Esophagus squamous epithelium (tissue), 5 donors: ENCODE measurements at places on chromosomes 6 and 20. TPM values are rescaled to one million over a fixed set of nuclear protein-coding genes. Genes with fewer than 3 reads are reported as not detected.

The ADAM33 gene
- total RNA-seq: 9.4 TPM

DNA sequence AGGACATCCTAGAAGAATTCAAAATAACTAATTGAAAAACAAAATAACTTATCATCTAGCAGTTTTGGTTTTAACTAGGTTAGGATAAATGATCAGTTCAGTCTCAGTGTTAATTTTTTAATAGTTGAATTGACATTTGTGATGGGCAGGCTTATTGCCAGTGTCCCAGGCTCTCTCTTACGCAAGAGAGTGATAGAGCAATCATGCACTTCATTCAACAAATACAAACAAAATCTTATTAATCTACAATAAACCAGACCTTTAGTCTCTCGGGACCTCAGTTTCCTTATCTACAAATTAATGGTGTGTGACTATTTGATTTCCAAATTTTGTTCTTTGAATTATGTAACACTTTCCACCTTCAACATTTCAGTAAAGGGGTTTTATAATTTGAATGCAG lies 385.9 kb upstream of the JAG1 start:
- DNase-seq: no peak

GRCh38 chr20:49583669-49584417 lies 15.9 kb upstream of the PTGIS start:
- no peak for DNase-seq

GRCh38 chr20:1854246-1854645 lies 41.0 kb upstream of the SIRPA start:
- DNase-seq: no peak

DNA sequence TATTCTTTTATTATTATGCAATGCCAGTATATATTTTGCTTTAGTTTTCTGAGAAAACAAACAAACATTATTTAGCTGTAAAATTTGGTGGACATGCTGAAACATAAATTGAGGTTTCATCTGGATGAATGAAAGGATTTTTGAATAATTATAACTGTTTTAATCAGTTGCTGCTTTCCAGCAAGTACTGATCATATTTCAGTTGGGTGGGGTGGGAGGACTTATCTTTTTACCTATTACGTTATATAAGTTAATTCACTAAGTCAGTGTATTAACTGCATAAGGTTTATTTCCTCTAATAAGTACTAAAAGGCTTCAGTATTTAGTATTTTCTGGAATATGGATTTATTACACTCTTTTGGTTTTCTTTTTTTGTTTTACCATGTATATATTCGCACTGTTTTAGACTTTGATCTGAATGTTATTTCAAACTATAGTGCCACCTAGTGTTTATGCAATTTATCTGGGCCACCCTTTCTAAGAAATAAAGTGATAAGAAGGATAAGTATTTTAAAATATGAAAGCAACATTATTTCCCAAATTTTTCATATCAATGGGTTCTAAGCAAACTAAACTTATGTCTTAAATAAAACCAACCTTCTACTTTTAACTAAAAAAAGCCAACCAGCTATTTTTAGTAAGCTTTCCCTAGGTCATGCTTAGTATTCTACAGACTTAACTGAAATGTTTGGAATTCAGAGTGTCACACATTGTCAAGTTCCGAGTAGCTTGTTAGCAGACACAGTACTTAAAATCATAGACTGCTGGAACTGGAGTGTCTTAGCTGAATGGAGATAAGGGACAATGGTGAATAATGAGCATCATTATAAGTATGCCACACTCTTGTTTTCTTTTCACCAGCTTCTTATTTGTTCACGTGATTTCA lies 105.4 kb upstream of the MCHR2 start:
- no peak for DNase-seq

DNA sequence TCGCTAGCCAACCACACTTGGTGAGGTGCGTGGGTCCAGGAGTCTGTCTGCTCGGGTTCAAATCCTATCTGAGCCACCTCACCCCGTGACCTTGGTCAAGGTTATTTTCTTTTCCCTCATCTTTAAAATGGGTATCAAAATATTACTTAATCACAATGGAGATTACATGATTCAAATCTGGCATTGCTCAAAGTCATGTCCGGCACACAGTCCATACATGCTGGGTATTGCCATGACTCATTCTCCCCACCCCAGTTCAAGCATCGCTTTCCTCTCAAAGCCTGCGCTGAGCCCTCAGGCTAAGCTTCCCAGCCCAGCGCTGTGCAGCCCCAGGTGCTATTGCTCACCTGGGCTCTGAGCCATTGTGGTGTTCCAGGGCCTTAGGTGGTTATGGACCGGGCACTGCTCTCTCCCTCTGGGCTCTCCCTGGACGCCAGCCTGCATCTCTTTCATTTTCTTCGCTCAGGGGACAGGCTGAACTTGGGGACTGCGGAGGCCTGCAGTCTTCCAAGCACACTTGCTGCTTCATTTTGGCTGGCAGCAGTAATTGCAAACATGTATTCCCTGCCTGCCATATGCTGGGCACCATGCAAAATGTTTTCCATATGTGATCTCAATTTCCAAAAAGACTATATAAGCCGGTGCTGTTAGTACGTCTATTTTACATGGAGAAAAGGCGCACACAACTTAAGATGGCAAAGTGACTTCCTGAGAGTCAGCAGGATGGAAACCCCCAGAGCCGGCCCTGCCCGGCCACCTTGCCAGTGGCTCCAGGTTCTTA lies 27.3 kb downstream of the WRNIP1 start:
- DNase-seq: no peak

DNA sequence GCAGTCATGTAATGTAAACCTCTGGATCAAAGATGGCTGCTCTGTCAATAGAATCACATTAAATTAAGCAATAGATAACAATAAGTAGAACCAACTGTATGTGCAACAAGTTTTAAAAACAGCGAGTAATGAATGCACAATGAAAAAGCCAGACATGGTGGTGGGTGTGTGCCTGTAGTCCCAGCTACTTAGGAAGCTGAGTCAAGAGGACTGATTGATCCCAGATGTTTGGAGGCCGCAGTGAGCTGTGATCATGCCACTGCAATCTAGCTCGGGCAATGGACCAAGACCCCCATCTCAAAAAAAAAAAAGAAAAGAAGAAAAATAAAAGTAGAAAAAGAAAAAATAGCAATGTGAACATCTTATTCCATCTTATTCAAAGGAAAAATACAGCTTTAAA lies 558.7 kb upstream of the MMS22L start:
- DNase-seq: no peak

GRCh38 chr6:147793871-147794643 lies 285.6 kb downstream of the SAMD5 start:
- no peak for DNase-seq

- DNase-seq: no peak
These were observed 723 bp upstream of the ZNF451 start for GRCh38 chr6:57089265-57089664.

GRCh38 chr6:159720708-159721107 lies 6.6 kb upstream of the WTAP start:
- DNase-seq: no peak

The KHDC1L gene
- not detected for total RNA-seq

The TUBB1 gene
- not detected for total RNA-seq

The PTCRA gene
- not detected for total RNA-seq

- DNase-seq: no peak
These were observed 10.6 kb downstream of the HCRTR2 start for GRCh38 chr6:55184782-55185530.

- no peak for DNase-seq
These were observed 105.3 kb upstream of the SUPT3H start for GRCh38 chr6:45483021-45483420.

The MYH7B gene
- total RNA-seq: not detected

DNA sequence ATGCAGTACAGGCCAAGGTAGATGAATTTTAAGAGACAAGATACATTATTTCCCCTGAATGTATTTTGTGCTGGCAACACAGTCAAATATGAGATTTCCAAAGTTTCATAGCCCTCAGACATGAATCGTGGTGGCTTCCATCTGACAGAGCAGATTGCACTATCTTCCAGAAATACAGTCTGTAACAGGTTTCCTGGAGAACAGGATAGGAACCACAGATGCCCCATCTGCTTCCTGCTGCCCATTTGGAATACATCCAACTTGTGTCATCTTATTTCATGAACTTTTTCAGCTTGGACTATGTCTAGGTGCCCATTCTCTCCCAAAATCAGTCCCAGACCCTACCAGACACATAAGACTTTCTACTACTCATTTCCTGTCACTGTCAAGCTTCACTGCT lies 426.0 kb downstream of the KIF16B start:
- DNase-seq: no peak

DNA sequence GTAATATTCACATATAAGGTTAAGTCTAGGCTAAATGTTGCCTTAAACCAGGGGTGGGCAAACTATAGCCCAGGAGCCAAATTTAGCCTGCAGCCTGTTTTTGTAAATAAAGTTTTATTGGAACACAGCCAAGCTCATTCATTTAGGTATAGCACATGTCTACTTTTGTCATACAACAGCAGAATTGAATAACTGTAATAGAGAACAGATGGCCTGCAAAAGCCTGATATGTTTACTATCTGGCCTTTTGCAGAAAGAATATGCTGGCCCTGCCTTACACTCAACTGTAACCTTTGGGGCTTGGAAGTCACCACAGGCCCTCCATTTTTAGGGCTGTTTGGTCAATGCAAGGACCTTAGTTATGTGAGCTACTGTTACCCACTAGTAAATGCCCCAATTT lies 17.7 kb upstream of the BCLAF1 start:
- DNase-seq: no peak

- no peak for DNase-seq
These were observed 2.2 kb upstream of the CENPB start for GRCh38 chr20:3788685-3789155.

DNA sequence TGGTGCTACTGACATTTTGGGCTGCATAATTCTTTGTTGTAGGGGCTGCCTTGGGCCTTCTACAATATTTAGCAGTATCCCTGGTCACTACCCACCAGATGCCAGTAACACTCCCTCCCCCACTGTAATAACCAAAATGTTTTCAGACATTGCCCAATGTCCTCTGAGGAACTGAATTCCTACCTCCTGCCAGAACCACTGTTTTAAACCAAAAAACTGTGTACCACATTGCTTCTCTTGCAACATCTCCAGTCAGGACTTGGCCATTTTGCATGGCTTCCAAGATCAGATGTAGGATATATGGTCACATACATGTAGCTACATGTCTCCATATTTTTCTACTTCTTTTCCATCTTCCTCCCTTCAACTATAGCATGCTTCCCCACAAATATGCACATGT lies 97.4 kb upstream of the IFNGR1 start:
- no peak for DNase-seq

The OPN5 gene
- total RNA-seq: not detected

The TSHZ2 gene
- total RNA-seq: 11.8 TPM

The RBM12 gene
- total RNA-seq: 14.2 TPM

The RGS17 gene
- 0.19 TPM for total RNA-seq

- no peak for DNase-seq
These were observed 148.2 kb downstream of the PREX1 start for GRCh38 chr20:48679599-48679998.

GRCh38 chr6:111204305-111204704 lies 117.0 kb downstream of the SLC16A10 start:
- no peak for DNase-seq

DNA sequence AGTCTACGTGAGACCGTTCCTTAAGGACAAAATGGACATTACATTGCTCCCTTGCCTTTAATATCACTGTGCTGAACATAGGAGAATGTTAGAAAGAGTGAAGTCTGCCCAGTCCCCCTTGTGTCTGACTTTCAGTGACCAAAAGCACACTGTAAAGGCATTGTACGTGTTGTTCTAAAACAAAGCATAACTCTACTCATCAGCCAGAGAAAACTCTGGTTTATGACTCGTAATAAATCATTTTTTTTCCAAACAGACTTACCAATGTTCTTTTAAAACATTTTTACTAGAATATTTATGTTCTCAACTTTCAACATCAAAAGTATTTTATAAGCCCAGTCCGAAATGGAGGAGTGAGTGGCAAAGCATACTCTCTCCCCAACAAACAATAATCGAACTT lies 262.5 kb downstream of the GJA1 start:
- DNase-seq: no peak

The NPBWR2 gene
- not detected for total RNA-seq

The HTR1B gene
- total RNA-seq: 0.13 TPM

DNA sequence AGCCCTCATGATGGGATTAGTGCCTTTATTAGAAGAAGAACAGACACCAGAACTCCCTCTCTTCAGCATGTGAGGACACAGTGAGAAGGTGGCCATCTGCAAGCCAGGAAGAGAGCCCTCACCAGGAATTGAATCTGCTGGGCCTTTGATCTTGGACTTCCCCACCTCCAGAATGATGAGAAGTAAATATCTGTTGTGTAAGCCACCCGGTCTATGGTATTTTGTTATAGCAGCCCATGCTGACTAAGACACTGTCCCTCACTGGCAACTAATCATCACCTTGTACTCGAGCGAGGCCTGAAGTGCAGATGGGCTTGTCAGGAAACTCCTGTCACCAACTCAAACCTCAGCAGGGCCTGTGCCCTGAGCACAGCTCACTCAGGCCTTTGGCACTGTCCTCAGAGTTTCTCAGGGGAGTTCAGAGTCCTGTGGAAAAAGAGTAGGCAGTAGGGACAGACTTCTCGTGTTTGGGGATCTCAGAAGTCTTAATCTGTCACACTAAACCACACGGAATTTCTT lies 62.0 kb downstream of the UST start:
- DNase-seq: no peak

The TGM3 gene
- total RNA-seq: 1,413 TPM

DNA sequence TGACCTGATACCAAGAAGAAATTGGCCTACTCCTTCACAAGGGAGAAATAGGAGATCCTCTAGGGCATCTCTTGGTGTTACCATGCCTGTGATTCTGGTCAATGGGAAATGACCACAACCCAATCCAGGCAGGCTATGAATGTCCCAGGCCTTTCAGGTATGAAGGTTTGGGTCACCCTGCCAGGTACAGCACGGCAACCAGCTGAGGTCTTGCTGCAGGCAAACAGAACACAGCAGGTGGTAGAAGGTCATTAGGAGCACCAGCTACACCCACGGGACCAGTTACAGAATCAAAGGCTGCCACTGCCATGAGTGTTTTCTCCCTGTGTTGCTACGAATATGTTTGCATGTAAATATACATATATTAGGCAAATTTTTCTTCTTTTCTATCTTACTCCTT lies 202.3 kb downstream of the ERMARD start:
- no peak for DNase-seq

DNA sequence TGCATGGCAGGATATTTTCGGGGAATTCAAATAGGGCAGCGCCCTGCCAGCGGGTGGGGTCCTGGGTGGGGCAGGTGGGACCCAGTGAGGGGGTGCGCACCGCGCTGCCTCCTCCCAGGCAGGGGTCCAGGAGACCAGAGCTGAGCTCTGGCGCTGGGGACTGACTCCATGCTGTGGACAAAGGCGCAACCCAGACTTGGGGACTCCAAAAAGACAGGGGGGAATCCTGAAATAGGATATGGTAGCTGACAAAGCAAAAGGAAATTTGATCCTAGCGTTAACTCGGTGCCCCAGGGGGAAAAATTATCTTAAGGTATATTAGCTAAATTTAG lies 23.6 kb downstream of the TFAP2A start:
- DNase-seq: no peak

The MYCT1 gene
- 3.8 TPM for total RNA-seq

GRCh38 chr6:153424719-153425400 lies 293.8 kb upstream of the RGS17 start:
- DNase-seq: no peak

- DNase-seq: no peak
These were observed 547.8 kb downstream of the CDH26 start for GRCh38 chr20:60506061-60506460.

The RHAG gene
- total RNA-seq: not detected

The ECT2L gene
- total RNA-seq: not detected
